ENCODE measurements at places on chromosomes 13 and 19.

- DNase-seq = no peak
Measured at GRCh38 chr13:45623516-45624090, 8.1 kb upstream of the ERICH6B start.

DNA sequence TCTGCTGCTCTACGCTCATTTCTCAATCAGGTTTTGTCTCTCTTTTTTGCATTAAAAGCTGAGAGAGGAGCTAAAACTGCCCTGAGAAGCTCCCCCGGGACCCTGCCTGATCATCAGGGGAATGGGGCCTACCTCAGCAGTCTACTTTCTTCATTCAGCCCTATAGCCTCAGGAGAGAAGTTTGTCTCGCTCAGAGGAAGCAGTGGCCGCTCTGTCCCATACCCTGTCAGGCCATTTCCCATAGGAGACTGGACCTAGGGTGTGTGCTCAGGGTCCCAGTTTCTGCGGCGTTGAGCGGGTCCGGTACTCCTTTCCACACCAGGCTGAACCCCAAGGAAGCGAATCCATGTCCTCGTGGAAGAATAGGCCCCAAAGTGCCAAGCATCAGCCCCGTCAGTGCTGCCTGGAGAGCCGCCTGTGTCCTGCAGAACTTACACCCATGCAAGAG, 21.7 kb downstream of the UBE2L5 start:
- DNase-seq = no peak

- no peak for DNase-seq
Measured at GRCh38 chr13:79987761-79988160, 353.2 kb downstream of the SPRY2 start.

- peak; percentile 70 for DNase-seq
Measured at GRCh38 chr19:45498411-45499195, at the start of gene PPM1N. PPM1N (plus strand) TSS chr19:45498443; CDS start chr19:45498473, 30 bp downstream.

GRCh38 chr19:18097217-18097992, at the start of gene MAST3:
MAST3 (plus strand) TSS chr19:18097778; CDS start chr19:18097793, 15 bp downstream.
- peak; percentile 89 for DNase-seq

GRCh38 chr19:45798995-45799517, 6.4 kb upstream of the DMWD start:
- no peak for DNase-seq

DNA sequence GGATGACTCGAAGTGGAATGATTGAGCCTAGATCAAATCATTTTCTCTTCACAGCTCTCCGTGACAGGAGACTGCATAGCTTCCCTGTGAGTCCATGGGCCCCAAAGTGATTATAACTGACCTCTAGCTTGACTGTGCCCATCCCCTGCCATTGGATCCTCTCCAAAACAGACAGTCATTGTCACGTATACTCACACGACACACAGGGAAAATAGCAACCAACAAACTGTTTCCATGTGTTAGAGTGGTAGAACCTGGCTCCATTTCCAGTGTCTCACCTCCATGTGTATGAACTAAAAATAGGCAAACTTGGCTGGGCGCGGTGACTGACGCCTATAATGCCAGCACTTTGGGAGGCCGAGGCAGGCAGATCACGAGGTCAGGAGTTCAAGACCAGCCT, 48.8 kb upstream of the NPAS1 start:
- DNase-seq = no peak

GRCh38 chr19:4369109-4369887, 25.9 kb downstream of the MPND start:
- peak; percentile 72 for DNase-seq

GRCh38 chr13:106246242-106246641, 289.2 kb downstream of the EFNB2 start:
- no peak for DNase-seq

GRCh38 chr19:50233308-50233910, 30.0 kb downstream of the MYH14 start:
- DNase-seq = no peak
